ENCODE measurements at places on chromosomes 3 and 15. TPM values are rescaled to one million over a fixed set of nuclear protein-coding genes. Genes with fewer than 3 reads are reported as not detected.

The KCNMB2 gene
- total RNA-seq, result not detected

The SHC4 gene
- total RNA-seq, result 0.51 TPM

The HYPK gene
- 3.2 TPM for total RNA-seq

The GPR156 gene
- under 0.01 TPM for total RNA-seq

The AADACL2 gene
- total RNA-seq, result not detected

The BNIP2 gene
- 116 TPM for total RNA-seq

The SMARCC1 gene
- total RNA-seq, result 25.7 TPM

The SLC28A2 gene
- total RNA-seq, result not detected

The TEX9 gene
- total RNA-seq, result 0.26 TPM

The HACD3 gene
- 84.3 TPM for total RNA-seq

The SNAP23 gene
- 154 TPM for total RNA-seq

All from dermis microvascular lymphatic vessel endothelial cell (primary cell).